ENCODE measurements at places on chromosomes 5 and 9. TPM values are rescaled to one million over a fixed set of nuclear protein-coding genes. Genes with fewer than 3 reads are reported as not detected.

DNA sequence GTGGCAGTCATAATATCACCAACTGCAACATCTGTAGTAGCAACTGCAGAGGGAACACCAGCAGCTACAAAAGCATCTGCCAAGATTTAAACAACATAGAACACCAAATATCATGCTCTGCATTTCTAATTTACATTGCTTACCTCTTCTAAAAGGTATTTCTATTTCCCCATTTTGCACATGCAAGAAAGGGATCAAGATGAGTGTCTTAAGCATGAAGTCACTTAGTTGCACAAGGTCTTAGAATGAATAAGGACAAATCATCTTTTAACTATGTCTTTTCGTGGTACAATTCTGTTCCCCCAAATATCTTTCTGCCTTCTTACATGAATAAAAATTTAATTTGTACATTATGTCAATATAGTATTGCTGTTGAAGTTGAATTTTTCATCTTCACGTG lies 1746.4 kb downstream of the EFNA5 start:
- H3K4me1 ChIP-seq: no peaks in the 10 kb centered on the region
- no peaks in the 10 kb centered on the region for H3K36me3 ChIP-seq
- no peaks in the 10 kb centered on the region for H3K27me3 ChIP-seq
- no peak overlapping the region for H3K27ac ChIP-seq
- H3K4me3 ChIP-seq: no peak overlapping the region
- no peak for DNase-seq

The ANKRD55 gene
- total RNA-seq: 3.9 TPM

The SLC9A3 gene
- total RNA-seq: 3.1 TPM

- H3K36me3 ChIP-seq: peaks cover 28% of the 10 kb centered on the region
- H3K27ac ChIP-seq: no peak overlapping the region
- DNase-seq: no peak
- H3K27me3 ChIP-seq: peaks cover 28% of the 10 kb centered on the region
Observed at GRCh38 chr9:135088979-135089847, 1.7 kb downstream of the OLFM1 start.

GRCh38 chr9:84941792-84942191 lies 272.3 kb downstream of the NTRK2 start:
- no peak overlapping the region for H3K27ac ChIP-seq
- H3K4me3 ChIP-seq: no peak overlapping the region
- H3K36me3 ChIP-seq: no peaks in the 10 kb centered on the region
- DNase-seq: no peak
- H3K27me3 ChIP-seq: no peaks in the 10 kb centered on the region

GRCh38 chr5:132112111-132112510 lies 38.5 kb downstream of the CSF2 start:
- H3K27me3 ChIP-seq: no peaks in the 10 kb centered on the region
- H3K36me3 ChIP-seq: no peaks in the 10 kb centered on the region
- no peak for DNase-seq
- H3K4me1 ChIP-seq: no peaks in the 10 kb centered on the region

DNA sequence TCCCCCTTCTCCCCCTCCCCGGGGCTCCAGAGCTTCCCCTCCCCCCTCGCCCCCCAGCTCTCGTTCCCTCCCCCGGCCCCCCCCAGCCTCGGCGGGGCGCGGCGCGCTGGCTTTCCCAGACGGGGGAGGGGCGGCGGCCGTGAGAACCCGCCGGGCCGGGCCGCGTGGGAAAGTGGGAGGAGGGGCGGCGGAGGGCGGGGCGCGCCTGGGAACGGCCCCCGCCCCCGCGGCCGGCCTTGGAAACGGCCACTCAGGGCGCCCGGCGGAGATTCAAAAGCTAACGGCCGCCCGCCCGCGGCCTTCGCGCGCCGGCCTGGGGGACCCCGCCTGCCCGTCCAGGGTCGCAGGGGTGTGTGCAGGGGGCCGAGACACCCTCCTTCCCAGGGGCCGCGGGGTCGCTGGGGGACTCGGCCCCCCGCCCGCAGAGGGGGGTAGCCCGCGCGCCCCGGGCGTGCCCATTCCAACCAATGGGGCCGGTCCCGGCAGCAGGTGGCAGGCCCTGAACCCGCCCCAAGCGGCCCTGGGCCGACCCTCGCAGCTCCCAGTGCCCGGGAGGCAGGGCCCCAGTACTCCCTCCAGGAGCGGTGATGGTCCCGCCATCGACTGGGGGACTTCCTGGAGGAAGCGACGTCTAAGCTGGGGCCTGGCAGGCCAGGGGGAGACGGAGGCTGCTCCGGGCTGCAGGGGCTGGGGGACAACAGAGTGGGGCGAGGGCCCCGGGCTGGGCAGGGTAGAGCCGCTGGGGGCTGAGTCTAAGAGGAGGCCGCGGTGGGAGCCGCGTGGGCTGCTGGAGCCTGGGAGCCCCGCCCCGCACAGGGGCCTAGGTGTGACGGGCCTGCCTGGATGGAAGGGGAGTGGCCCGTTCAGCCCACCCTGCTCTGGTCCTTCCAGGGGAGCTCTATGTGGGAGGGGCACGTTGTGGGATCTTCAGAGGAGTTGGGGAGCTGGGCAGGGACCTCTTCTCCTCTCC lies 14.2 kb upstream of the NRARP start:
- H3K36me3 ChIP-seq: peaks cover 53% of the 10 kb centered on the region
- no peak overlapping the region for H3K4me3 ChIP-seq
- no peaks in the 10 kb centered on the region for H3K27me3 ChIP-seq
- peaks cover 76% of the 10 kb centered on the region for H3K4me1 ChIP-seq
- no peak overlapping the region for H3K27ac ChIP-seq
- no peak for DNase-seq

- no peaks in the 10 kb centered on the region for H3K36me3 ChIP-seq
- H3K27me3 ChIP-seq: no peaks in the 10 kb centered on the region
- no peak overlapping the region for H3K4me3 ChIP-seq
- H3K4me1 ChIP-seq: peaks cover 18% of the 10 kb centered on the region
Observed at GRCh38 chr5:173762045-173762444, 126.1 kb upstream of the CPEB4 start.

The FABP6 gene
- total RNA-seq: 2.8 TPM

DNA sequence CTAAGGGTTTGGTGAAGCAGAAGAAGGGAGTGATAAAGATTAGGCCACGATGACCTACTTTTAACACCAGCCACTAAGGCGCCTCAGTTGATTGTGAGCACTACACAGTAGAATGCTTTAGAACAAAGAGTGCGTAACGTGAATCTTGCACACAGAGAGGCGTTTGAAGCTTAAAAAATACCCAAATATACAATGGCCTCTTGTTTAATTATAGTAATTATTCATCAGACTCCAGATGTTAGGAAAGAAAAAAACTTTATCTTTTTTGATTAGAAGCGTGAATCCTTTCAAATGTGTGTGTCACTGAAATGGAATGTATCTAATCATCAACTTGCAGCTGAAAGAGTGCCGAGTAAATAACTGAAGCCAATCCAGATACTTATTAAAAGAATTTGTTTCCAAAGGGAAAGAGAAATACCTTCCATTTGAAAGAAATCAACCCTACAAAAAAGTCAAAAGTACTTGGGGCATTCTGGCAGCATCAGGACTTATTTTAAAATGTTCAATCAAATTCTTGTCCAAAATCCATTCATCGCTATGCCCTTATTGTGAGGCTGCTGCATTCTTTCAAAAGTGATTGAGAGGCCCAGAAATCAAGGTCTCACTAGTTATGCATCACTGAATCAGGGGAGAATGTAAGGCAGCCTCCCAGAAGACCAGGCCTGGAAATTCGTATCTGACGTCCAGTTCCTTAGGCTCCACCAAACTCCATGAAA lies 337.5 kb downstream of the ZNF608 start:
- H3K27ac ChIP-seq: no peak overlapping the region
- H3K4me1 ChIP-seq: no peaks in the 10 kb centered on the region
- no peak overlapping the region for H3K4me3 ChIP-seq
- no peak for DNase-seq

GRCh38 chr5:143673676-143674468 lies 138.1 kb upstream of the HMHB1 start:
- H3K4me1 ChIP-seq: peaks cover 5% of the 10 kb centered on the region
- no peak overlapping the region for H3K4me3 ChIP-seq
- no peaks in the 10 kb centered on the region for H3K27me3 ChIP-seq
- DNase-seq: no peak
- H3K27ac ChIP-seq: peak overlapping the region; percentile 19

GRCh38 chr9:123217128-123217654 lies 51.2 kb downstream of the STRBP start:
- H3K27ac ChIP-seq: no peak overlapping the region
- no peak overlapping the region for H3K4me3 ChIP-seq
- no peaks in the 10 kb centered on the region for H3K36me3 ChIP-seq
- no peaks in the 10 kb centered on the region for H3K4me1 ChIP-seq
- H3K27me3 ChIP-seq: no peaks in the 10 kb centered on the region
- no peak for DNase-seq

DNA sequence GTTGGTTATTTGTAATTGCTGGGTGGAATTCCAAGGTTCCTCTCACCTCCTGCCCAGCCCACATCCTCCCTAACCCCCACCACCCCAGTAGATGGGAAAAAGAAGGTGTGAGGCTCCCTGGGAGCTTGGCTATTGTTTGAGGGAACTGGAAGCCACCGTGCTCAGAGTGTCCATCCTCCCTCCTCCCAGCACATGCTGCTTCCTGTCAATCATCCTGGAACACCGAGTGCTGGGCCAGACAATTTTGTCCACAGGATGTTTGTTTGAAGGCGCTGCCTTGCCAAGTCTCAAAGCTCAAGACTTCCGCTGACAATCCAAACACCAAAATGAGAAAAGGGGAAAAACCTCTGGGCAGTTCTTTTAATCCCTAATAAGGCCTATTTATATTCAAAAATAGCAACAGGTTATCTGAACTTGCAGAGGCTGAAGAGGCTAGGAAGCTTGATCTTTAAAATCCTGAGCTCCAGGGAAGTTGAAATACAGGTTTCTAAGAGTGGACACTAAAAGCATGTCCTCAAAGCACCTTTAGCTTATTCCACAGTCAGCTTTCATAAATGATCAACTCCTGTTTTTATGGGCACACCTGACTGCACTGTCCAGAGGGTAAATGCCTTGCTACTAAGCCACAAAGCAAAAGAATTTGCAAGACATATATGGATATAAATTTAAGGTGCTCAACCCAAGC lies 286.7 kb downstream of the NFIB start:
- no peak overlapping the region for H3K4me3 ChIP-seq
- H3K36me3 ChIP-seq: no peaks in the 10 kb centered on the region
- H3K27me3 ChIP-seq: no peaks in the 10 kb centered on the region
- no peak overlapping the region for H3K27ac ChIP-seq

The MSH3 gene
- 19.7 TPM for total RNA-seq

The OTULINL gene
- total RNA-seq: 19.9 TPM

DNA sequence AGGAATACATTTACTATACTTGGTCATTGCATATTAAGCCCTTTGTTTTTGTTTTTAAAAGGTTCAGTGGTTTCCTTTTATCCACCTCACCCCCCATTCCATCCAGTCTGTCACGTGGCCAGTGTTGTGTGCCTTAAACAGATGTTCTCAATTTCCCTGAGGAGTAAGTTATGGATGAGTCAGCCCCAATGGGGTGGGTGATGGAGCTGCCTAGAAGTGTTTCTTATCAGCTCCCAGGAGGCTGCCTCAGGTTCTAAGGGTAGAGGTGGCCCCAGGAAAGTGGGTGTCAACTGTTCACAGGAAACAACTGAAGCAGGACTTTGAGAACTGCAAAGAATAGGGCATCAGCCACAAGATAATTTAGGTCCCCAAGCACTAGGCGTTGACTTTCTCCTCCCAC lies 41.1 kb downstream of the ACTBL2 start:
- no peaks in the 10 kb centered on the region for H3K27me3 ChIP-seq
- no peak overlapping the region for H3K27ac ChIP-seq
- H3K36me3 ChIP-seq: no peaks in the 10 kb centered on the region
- no peaks in the 10 kb centered on the region for H3K4me1 ChIP-seq
- H3K4me3 ChIP-seq: no peak overlapping the region

DNA sequence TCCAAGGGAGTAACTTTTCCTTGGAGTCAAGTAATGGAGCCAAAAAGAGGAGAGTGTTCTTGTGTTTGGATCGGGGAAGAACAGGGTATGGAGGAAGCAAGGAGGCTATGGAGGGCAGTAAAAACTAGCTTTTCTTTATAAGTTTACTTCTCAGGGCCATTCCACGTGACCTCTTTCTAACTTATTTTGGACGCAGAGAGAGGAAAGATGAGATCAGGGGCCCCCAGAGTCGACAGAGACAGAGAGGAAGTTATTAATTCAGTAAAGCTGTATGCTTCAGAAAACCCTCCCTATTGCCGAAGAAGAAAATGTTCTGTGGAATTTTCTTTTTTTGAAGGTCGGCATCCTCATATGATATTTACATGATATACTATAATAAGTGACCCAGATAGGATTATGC lies 233.8 kb upstream of the MPDZ start:
- no peaks in the 10 kb centered on the region for H3K36me3 ChIP-seq
- no peaks in the 10 kb centered on the region for H3K27me3 ChIP-seq

DNA sequence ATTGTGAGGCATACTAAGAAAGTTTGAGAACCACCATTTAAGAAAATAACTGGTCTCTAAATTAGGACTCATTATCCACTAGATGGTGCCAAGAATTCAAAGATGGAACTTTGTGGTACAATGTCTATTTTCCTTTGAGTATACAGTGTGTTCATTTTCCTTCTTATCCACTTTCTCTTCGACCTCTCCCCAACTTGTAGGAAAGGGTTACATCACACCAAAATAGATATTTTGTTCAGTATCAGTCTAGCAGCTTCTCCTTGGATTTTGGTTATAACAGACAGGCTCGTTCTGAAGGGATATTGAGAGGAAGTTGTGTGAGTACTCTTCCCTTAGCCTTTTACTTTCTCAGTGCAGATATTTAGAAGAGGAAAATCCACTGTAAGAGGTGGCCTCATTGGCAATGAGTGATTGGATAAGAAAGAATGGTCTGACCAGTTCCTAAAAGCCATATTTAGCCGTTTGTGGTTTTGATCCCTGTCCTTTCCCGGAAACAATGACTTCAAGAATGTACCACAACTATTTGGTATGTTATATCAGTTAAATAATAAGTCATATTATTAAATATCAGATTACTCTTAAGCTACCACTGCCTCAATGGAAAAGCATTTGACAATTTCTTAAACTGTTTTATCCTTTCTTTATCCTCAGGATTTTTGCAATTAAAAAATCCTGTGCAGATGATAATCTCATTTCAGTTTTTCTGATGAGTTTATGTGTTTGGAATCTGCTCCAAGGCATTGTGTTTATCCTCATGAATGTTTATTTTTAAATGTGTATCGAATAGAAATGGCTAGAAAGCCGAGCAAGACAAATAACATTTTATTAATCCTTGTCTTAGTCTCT lies 69.0 kb upstream of the GRAMD2B start:
- H3K4me1 ChIP-seq: no peaks in the 10 kb centered on the region
- peak; percentile 69 for DNase-seq
- H3K36me3 ChIP-seq: no peaks in the 10 kb centered on the region

- H3K4me1 ChIP-seq: no peaks in the 10 kb centered on the region
- H3K4me3 ChIP-seq: no peak overlapping the region
Observed at GRCh38 chr5:54580997-54581811, 63.6 kb downstream of the SNX18 start.
